CD4-positive, alpha-beta T cell treated with Interleukin-2 at 100 ng/mL for 4 hours (primary cell): ENCODE measurements at places on chromosomes 4 and X.

DNA sequence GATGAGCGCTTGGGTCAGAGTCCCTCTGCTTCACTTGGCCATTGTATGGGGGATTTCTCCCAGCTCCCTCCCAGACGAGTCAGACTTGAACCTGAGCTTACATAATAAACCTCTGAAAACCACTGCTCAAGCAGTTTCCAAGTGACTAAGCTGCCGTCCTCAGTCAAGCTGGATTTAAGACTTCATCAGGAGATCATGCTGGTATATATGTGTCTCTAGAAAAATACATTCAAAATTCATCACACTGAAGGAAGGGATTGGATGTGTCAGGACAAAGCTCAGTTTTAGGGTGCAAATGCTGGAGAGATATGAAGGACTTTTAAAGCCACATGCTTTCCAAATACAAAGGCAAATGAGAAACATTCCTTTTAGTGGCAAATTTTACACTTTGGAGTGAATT, 114.3 kb downstream of the QDPR start:
- no peak for DNase-seq

DNA sequence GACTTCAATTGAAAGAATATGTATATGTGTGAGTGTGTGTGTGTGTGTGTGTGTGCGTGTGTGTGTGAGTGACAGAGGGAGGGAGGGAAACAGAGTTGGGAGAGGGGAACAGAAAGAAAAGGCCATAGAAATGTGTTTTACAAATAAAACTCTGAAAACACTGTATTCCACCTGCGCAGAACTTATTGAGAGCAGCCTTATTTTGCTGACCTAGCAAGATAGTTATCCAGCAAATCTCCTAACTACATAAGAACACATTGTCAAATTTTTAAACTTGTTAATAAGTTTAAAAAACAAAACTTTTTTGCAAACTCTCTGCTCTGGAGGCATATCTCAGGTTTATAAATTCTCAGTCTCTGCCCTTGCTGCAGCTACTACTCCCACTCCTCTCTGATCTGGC, 217.9 kb upstream of the NOCT start:
- DNase-seq, result no peak

- no peak for DNase-seq
Observed at GRCh38 chr4:71648448-71648847, 135.4 kb downstream of the GC start.

GRCh38 chrX:37644381-37645305, 40.9 kb upstream of the XK start:
- no peak for DNase-seq

DNA sequence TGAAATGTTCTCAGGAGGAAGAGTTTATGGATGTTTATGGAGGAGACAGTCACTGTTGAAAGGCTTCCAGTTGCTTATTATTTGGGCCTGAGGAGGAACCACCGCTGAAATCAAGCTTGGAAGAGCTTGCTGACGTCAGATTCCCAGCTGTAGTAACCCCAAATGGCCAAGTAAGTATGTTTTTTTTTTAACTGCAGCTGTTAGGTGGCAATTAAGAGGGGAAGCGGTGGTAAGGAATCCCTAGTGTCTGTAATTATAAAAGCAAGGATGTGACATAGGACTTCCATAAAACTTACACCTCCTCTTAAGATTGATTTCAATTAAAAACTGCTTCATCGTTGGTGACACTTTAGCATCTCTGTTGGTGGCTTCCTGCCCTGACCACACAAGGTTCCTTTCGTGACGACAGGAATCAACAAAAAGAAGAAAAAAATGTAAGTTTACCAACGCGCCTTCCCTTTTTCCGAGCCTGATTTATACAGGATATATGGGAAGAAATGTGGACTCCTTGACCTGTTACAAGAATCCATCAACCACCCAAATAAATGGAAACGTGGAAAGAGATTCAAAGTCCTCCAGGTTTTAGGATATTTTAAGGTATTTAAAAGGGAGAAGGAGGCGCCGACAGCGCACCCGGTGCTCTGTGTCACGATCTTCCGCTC, 884 bp downstream of the RELL1 start:
- peak; percentile 59 for DNase-seq

- no peak for DNase-seq
Observed at GRCh38 chrX:23389196-23389792, 54.6 kb downstream of the PTCHD1 start.
